Activated CD4-positive, alpha-beta memory T cell treated with anti-CD3 and anti-CD28 coated beads for 36 hours (primary cell): ENCODE measurements at places on chromosomes 5 and 9.

DNA sequence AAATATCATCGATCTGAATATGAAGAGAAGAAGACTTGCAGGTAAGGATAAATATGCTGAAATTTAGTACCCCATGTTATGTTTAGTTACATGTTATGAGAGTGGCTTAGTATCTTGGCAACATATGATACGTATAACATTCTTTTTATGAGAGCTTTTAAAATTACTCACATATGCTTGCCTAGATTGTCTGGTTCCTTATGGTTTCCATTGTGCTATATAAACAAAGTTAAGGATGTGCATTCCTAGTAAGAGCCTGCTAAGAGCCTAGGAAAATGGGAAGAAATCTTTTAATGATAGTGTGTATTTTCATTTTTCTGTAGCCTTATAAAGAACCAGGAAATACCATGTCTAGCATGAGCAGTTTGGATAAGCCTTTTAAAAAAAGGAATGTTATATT lies 112.0 kb upstream of the KCNN2 start:
- no peak for DNase-seq

GRCh38 chr5:132867046-132867451 lies 607 bp downstream of the UQCRQ start:
- no peak for DNase-seq

- DNase-seq, result no peak
These were observed 56.1 kb downstream of the MEF2C start for GRCh38 chr5:88826646-88827585.

- DNase-seq, result no peak
These were observed 78.0 kb downstream of the PTPRD start for GRCh38 chr9:10534850-10535249.

DNA sequence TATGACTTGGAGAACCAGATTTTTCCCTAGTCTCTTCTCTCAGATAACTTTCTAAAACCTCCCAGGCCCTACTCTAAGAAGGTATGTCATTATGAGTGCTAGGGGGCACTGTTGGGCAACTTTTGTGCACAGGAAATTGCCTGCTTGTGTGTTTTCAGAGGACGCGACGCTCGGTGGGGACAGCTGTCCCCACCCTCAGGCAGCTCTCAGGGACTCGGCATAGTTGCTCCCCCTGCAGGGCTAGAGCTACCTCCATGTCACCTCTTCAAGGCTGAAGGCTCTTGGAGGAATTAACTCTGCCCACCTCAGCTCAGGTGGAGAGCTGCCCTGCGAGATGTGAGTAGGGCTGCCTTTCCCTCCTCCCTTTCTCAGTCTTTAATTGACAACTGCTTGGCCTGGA lies 10.2 kb upstream of the TIFAB start:
- peak; percentile 66 for DNase-seq

DNA sequence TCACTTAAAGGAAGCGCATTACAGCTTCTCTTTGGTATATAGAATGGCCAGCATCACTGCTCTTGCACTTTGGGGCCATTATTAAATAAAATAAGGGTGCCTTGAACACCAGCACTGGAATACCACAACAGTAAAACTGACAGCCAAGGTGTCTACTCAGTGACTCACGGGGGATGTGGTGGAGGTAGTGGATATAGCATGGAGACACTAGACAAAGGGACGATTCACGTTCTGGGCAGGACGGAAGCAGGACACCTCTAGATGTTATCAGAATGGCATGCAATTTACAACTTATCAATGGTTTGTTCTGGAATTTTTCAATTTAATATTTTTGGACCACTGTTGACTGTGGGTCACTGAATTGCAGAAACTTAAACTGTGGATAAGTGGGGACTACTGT lies 32.9 kb upstream of the PDE8B start:
- no peak for DNase-seq

DNA sequence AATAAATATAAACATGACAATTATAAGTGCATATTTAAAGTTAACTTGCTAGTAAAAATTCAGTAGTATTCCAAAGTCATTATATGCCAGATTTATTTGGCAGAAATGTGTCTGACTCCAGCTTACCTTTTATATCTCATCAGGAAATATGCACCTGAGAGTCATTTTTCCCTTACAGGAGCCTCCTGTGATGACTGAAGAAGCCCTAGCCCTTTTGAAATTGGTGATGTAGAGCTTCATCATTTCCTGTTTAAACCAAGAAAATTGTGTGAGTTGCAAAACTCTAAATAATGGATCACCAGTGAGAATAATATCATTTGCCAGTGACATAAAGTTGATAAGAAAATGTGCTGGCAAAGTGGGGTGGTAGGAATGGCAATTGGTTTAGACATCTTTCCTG lies 42.1 kb upstream of the CTNND2 start:
- no peak for DNase-seq

DNA sequence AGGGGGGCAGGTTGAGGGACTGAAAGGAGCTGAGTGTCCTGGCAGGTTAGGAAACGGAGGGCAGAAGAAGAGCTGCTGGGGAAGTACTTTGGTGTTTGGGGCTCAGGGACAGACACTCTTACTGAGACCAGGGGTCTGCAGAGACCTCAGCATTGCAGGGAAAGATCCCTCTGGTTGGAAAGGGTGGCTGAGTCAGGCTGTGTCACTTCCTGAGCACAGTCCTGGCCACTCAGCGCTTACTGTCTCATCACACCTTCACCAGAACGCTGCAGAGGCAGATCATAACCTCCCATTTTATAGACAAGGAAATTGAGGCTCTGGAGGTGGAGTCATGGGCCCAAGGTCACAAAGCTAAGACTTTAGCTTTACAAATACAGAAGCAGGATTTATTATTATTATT lies 54.3 kb downstream of the LMX1B start:
- no peak for DNase-seq

DNA sequence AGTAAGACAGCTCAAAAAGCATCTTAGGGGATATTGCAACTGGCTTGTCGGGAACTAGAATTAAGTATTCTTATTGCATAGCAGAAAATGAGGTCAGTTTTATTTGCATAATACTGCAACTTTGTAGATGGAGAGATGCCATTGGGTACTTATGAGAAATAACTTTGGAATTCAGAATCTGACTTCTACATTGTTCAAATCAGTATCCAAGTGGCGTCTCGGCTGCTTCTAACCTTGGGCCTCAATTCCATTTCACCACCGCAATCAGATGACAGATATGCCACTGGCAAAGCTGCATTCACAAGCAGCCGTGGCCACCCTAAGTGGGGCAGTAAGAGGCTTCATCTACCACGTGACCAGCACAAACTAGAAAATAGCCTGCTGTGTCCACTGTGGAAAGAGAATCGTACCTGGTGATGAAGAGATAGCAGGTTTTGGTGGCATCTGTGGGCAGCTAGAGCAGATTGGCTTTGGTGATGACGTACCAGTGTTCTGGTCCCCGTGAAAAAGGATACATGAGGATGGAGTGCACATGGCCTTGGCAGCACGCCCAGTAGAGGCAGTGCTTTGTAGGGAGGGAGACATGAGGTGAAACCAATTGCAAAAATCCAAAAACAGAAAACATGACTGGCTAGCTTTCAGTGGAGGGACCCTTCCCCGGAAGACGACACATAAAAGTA lies 116.6 kb downstream of the KLHL3 start:
- DNase-seq, result no peak

- DNase-seq, result peak; percentile 37
These were observed 11.1 kb downstream of the TTC39B start for GRCh38 chr9:15295761-15296405.

GRCh38 chr5:127076315-127077129 lies 3.2 kb upstream of the C5orf63 start:
- no peak for DNase-seq

DNA sequence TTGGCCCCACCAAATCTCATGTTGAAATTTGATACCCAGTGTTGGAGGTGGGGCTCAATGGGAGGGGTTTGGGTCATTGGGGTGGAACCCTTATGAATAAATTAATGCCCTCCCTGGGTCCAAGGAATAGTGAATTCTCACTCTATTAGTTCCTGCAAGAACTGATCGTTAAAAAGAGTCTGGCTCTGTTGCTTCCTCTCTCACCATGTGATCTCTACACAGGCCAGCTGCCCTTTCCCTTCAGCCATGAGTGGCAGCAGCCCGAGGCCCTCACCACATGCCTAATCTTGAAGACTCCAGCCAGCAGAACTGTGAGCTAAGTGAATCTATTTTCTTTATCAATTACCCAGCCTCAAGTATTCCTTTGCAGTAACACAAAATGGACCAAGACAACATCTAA lies 106.0 kb downstream of the CAAP1 start:
- DNase-seq, result no peak

- DNase-seq, result no peak
These were observed 395.9 kb downstream of the DTWD2 start for GRCh38 chr5:118592229-118593002.

GRCh38 chr9:87406543-87407166 lies 91.0 kb upstream of the DAPK1 start:
- no peak for DNase-seq

- DNase-seq, result no peak
These were observed 43.2 kb downstream of the NPR3 start for GRCh38 chr5:32754284-32754683.

DNA sequence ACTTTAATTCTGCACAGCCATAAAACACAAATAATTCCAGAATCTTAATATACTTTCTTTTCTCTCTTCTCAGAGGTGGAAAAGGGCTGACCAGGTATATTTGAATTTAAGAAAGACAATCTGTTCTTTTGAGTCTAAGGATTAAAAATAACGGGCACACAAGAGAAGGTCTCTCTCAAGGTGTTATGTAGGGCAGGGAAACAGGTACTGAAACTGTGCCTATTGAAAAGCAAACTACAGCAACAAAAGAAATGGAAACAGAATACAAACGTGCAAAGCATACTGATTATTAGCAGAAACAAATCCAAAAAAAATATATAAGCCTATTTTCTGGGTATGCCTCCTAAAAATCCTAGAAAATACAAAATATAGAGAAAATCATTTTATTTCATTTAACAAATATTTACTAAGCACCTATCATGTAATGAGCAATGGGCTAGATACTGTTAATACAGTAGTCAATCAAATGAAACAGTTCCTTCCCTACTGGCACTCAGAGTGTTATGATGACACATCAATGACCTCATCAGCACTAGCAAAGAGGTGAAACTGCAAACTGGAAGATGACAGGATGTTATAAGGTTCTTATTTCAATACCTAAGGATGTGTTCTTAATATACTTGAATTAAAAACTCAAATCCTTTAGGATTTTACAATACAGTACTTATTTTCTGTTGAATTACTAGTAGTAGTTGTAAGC lies 87.7 kb downstream of the AUH start:
- DNase-seq, result no peak

GRCh38 chr9:81535542-81536241 lies 153.7 kb downstream of the TLE1 start:
- no peak for DNase-seq

DNA sequence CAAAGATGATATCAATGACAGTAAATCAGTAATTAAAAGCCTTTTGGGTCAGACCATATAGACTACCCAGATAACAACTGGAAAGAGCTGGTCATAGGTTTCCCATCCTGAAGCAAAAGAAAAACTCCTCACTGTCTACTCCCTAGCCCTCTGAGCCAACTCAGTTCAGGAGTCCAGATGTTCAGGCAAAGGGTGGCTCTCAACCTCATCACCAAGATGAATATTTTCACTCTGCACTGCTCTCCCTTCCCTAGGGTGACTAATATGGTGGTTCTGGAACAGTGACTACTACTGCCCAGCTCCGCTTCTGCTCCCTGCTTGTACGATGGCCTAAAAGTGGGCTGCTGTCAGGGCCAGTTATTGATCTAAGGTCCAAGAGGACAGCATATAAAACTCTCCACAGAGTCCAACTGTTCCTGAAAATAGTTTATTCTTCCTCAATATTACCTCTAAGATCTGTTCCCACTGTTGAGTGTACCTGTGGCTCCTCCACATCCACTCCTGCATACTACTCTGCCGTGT lies 263.4 kb upstream of the SLC30A5 start:
- DNase-seq, result no peak

DNA sequence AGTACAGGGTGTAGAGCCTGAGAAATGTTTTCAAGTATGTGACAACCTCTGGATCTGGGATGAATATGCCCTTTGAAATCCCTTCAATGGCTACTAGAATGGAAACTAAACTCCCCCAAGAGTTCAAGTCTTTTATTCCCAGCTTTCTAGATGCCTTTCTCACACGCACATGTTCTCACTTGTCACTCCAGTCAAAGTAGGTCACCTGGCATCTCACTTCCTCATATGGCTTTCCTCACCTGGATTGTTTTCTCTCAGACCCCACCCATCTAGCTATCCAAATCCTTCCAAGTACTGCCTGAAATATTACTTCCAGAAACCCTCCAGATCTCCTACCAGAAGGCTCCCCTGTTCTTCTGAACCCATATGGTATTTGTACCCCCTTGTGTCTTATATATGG lies 615.4 kb upstream of the KLF4 start:
- DNase-seq, result no peak

- DNase-seq, result no peak
These were observed 400 bp downstream of the KDM4C start for GRCh38 chr9:6758248-6758497.

- no peak for DNase-seq
These were observed 12.1 kb upstream of the NRG2 start for GRCh38 chr5:140055152-140055551.

- DNase-seq, result no peak
These were observed 213.5 kb upstream of the IRX1 start for GRCh38 chr5:3382151-3382550.

GRCh38 chr9:103900466-103900865 lies 193.6 kb upstream of the SMC2 start:
- no peak for DNase-seq

- DNase-seq, result no peak
These were observed 9.7 kb upstream of the OBP2A start for GRCh38 chr9:135536216-135536615.

DNA sequence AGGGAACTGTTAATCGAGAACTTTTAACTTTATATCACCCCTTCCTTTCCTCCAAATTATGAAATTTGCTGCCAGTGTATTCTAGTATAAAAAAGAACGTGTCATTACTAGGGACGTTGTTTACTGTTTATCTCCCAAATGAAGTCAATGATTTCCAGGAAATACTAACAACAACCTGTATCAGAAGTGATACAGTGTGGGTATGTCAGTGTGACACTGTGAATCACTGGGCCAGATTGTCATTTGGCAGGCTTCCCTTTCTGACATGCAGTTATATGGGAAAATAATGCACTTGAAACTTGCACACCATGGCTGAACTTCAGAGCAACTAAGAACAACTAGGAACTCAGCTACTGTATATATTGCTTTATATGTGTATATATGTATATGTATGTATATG lies 12.6 kb downstream of the ZNF462 start:
- no peak for DNase-seq

- DNase-seq, result no peak
These were observed 264.0 kb upstream of the ITGA1 start for GRCh38 chr5:52523701-52524100.

DNA sequence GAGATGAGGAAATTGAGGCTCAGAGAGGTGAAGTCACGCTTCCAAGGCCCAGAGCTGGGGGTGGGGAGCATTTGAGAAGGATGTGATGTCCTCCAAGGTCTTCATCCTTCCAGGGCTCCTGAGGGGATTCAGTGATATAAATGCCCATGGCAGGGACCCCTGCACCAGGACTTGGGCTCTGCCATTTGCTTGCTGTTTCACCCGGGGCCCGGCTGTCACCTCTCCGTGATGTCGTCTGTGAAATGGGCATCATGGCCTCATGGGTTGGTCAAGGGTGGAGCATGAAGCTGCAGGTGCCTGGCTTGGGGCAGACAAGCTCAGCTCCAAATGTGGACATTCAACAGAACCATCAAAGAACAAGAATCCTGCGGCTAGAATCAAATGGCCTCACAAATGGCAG lies 253.1 kb downstream of the PBX3 start:
- no peak for DNase-seq
